ENCODE measurements at places on chromosomes 5 and 9.

DNA sequence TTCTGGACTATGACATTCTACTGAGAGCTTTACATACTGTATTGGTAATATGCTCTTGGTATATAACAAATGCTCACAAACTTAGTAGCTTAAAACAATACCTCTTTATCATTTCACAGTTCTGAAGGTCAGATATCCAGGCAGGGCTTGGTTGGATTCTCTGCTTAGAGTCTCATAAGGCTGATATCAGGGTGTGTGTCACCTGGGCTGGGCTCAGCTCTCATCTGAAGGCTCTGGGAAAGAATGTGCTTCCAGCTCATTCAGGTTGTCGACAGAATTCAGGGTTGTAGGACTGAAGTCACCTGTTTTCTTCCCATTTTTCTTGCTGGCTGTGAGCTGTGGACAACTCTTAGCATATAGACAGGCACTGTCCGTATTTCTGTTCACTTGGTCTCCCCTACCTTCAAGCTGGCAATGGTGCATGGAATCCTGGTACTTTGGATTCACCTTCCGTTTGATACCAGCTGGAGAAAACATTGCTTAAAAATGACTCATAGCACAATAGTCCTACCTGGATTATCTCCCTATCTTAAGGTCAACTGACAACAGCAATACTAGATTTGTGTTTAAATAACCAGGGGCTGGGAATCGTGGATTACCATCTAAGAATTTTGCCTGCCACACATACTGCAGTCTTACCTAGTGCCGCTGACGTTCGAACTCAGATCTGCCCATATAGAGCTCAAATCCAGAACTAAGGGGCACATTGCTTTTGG is 69.2 kb downstream of the RCL1 start:
- H3K36me3 ChIP-seq: no peaks in the 10 kb centered on the region
- DNase-seq: no peak
- H3K4me1 ChIP-seq: no peaks in the 10 kb centered on the region
- no peaks in the 10 kb centered on the region for H3K27me3 ChIP-seq
- H3K4me3 ChIP-seq: no peak overlapping the region

DNA sequence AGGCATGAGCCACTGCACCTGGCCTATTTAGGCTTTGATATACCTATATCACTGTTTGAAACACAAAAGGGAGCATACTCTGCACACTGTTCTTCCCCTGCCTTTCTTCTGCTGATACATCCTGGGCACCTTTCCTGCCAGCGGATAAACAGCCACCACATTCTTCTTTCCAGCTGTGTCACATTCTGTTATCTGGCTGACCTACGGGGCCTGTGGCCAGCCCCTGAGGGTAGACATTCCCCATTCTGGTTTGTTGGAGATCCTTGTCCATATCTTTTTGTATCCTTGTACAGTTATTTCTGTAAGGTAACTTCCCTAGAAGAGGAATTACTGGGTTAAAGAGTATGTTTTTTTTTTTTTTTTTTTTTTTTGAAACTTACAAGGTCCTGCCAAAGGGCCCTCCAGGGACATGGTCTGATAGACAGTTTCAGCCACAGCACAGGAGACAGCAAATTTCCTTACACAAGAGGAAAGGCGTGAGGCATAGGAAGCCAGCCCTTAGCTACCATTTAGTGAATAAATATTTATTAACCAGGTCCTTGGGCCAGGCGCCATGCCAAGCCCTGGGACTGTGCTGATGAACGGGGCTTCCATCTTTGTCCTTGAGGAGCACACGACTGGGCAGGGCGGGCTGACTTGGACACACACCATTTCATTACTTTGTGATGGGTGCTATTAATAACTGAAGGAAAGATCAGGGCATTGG is 57.8 kb downstream of the ERGIC1 start:
- peak overlapping the region; percentile 21 for H3K27ac ChIP-seq
- H3K4me3 ChIP-seq: no peak overlapping the region
- peaks cover 8% of the 10 kb centered on the region for H3K36me3 ChIP-seq
- H3K27me3 ChIP-seq: no peaks in the 10 kb centered on the region
- no peak for DNase-seq
- peaks cover 19% of the 10 kb centered on the region for H3K4me1 ChIP-seq

GRCh38 chr5:173123416-173123815 is 20.9 kb upstream of the BNIP1 start:
- H3K4me3 ChIP-seq: no peak overlapping the region
- H3K36me3 ChIP-seq: peaks cover 45% of the 10 kb centered on the region
- no peaks in the 10 kb centered on the region for H3K4me1 ChIP-seq
- DNase-seq: no peak
- H3K27me3 ChIP-seq: no peaks in the 10 kb centered on the region

DNA sequence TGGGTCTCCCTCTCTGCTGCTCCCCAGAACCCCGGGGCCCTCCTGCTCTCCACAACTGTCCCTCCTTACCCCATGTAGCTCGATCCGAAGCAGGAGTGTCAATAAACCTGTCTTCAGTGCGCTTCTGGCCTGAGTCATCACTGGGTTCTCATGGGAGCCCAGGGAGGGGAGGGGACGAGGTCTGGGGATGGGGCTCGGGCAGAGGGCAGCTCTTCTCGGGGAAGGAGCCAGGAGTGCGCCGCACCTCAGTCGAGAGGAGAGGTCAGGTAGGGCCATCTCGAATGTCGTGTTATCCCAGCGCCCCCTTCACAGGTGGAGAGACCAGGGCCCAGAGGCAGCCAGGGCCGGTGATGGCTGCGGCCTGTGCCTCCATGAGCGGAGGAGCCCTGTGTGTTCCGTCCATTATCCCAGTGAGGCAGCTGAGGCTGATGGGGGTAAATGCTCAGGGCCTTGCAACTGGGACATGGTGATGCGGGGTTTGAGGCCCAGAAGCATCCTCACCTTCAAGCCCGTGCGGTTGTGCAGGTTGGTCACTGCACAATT is 52.1 kb downstream of the LRSAM1 start:
- no peak overlapping the region for H3K27ac ChIP-seq
- no peak overlapping the region for H3K4me3 ChIP-seq
- no peak for DNase-seq
- no peaks in the 10 kb centered on the region for H3K27me3 ChIP-seq
- no peaks in the 10 kb centered on the region for H3K4me1 ChIP-seq

DNA sequence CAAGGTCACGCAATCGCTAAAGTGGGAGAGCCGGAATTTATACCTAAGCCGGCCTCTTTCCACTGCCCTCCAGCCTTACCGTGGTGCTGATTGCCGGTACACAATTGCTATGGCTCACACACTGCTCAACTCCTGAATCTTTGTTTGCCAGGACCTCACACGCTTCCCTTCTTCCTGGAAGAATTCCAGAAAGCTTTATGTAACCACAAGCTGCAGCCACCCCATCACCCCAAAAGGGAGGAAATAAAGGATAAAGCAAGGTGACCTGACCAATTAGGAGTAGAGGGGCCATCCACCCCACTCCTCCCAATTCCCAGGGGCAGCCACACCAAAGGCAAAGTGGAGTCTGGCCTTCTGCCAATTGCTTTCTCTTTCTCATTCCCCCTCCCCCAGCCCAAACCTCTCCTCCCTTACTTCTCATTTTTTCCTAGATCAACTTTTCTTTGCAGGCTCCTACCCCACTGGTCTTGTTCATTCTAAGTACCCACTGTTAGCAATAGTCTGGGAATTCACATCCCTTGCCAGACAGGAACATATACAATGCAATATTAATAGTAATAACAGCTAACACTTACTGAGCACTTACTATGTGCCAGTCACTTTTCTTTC is 18.0 kb upstream of the CDC23 start:
- DNase-seq: no peak
- no peak overlapping the region for H3K27ac ChIP-seq
- H3K27me3 ChIP-seq: no peaks in the 10 kb centered on the region
- H3K36me3 ChIP-seq: no peaks in the 10 kb centered on the region

- no peaks in the 10 kb centered on the region for H3K27me3 ChIP-seq
- H3K27ac ChIP-seq: peak overlapping the region; percentile 79
- no peak overlapping the region for H3K4me3 ChIP-seq
- peaks cover 60% of the 10 kb centered on the region for H3K4me1 ChIP-seq
- no peak for DNase-seq
Measured at GRCh38 chr9:12814877-12815237, 40.0 kb downstream of the LURAP1L start.

DNA sequence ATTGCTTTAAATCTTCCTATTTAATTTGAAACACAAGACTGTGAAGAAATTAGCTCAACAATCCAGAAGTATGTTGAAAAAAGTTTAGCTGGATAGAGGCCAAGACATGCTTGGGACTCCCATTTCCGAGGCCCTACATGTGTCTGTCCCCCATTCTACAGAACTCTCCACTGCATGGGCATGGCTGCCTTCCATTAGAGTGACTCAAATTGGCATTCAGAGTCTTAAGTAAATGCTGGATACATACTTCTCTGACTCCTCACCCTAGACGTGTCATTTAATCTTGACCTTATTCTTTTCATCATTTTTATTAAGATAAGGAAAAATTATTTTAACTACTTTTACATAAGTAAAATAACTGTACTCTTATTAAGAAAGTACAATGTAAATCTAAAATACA is 530.4 kb upstream of the CDH9 start:
- no peaks in the 10 kb centered on the region for H3K27me3 ChIP-seq
- no peak overlapping the region for H3K27ac ChIP-seq
- no peak overlapping the region for H3K4me3 ChIP-seq
- H3K36me3 ChIP-seq: no peaks in the 10 kb centered on the region

GRCh38 chr9:104144336-104144735 is 50.2 kb downstream of the SMC2 start:
- no peaks in the 10 kb centered on the region for H3K27me3 ChIP-seq
- DNase-seq: no peak

- no peaks in the 10 kb centered on the region for H3K27me3 ChIP-seq
- H3K36me3 ChIP-seq: no peaks in the 10 kb centered on the region
Measured at GRCh38 chr9:81083067-81083466, 606.3 kb downstream of the TLE1 start.

GRCh38 chr9:83698976-83699585 is 8.7 kb downstream of the UBQLN1 start:
- no peak overlapping the region for H3K4me3 ChIP-seq
- no peak overlapping the region for H3K27ac ChIP-seq
- no peaks in the 10 kb centered on the region for H3K27me3 ChIP-seq
- peaks cover 58% of the 10 kb centered on the region for H3K4me1 ChIP-seq
- no peak for DNase-seq
- H3K36me3 ChIP-seq: no peaks in the 10 kb centered on the region

DNA sequence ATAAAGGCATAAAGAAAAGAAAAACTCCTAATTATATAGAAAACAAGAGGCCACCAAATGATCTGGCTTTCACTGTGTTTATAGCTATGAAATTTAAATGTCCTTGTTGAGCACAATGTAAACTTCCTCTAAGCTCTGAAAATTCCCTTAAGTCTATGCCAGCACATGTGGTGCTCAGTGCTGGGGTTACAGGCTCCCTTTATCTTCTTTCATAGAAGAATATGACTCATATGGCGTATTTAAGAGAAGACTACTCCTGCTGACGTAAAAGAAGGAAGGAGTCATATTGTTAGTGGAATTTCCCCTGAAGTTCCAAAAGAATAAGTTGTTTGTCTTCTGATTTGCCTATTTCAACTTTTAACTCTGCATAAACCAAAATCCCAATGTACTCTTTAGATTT is 30.4 kb downstream of the RNF145 start:
- peaks cover 75% of the 10 kb centered on the region for H3K4me1 ChIP-seq
- no peak overlapping the region for H3K4me3 ChIP-seq
- H3K27me3 ChIP-seq: no peaks in the 10 kb centered on the region
- DNase-seq: no peak

DNA sequence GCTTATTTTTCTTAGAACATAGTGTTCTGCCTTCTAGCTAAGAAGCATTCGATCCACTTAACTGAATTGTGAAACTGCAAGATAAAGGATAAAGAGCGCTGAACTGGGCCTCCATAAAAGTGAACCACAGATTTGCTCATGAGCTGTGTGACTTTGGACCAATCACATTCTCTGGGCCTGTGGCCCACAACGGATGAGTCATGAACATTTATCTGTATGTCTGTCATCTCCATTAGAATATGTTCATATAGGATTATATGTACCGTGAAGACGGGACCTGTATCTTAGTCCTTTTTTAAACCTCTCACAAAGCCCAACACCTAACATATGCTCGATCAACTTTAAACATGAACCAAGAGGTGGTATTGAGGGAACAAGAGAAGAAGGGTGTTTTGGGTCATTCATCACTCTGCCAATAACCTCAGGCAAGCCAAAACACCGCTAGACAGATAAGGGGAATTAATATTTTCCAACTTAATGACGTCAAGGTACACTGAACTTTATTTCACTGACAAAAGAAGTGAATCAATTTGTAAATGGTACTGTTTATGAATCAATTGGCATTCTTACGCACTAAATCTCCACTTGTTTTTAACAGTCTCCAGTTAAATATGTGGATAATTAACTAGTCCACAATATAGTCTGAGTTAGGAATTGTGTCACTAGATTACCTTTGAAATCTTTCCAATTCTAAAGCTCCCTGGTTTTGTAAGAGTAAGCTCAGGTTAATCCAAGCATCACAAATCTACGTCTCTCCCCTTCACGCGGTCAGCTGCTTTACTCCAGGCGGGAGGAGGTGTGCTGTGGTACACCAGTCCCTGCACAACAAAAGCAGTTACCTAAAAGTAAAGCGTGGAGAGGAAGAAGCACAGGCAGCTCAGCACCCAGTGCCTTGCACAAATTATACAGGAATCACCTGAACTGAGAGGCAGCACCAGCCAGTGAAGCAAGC is 1.6 kb downstream of the TMEM245 start:
- peaks cover 59% of the 10 kb centered on the region for H3K4me1 ChIP-seq
- no peaks in the 10 kb centered on the region for H3K36me3 ChIP-seq
- H3K27ac ChIP-seq: peak overlapping the region; percentile 90
- no peak for DNase-seq
- no peaks in the 10 kb centered on the region for H3K27me3 ChIP-seq

- H3K36me3 ChIP-seq: no peaks in the 10 kb centered on the region
- DNase-seq: no peak
- no peak overlapping the region for H3K27ac ChIP-seq
- H3K4me3 ChIP-seq: no peak overlapping the region
- H3K27me3 ChIP-seq: no peaks in the 10 kb centered on the region
- no peaks in the 10 kb centered on the region for H3K4me1 ChIP-seq
Measured at GRCh38 chr9:70971723-70972122, 149.7 kb downstream of the TRPM3 start.

DNA sequence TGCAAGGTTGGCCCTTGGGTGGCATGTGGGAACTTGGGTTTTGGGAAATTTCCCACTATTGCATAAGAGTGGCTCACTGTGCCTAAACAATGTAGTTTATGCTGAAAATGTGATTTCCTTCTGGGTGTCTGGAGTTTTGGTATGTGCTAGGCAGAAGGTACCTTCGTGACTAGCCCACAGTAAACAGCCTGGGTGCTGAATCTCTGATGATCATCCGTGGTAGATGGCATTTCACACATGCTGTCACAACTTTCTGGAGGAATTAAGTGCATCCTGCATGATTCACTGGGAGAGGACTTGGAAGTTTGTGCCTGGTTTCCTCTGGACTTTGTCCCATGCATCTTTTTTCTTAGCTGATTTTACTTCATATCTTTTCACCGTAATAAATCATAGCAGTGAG is 64.5 kb downstream of the LNPEP start:
- no peak overlapping the region for H3K4me3 ChIP-seq
- H3K27ac ChIP-seq: no peak overlapping the region
- no peaks in the 10 kb centered on the region for H3K4me1 ChIP-seq
- no peaks in the 10 kb centered on the region for H3K36me3 ChIP-seq
- DNase-seq: no peak
